ENCODE measurements at places on chromosomes 1 and 21. TPM values are rescaled to one million over a fixed set of nuclear protein-coding genes. Genes with fewer than 3 reads are reported as not detected.
A peak's percentile ranks its signal among the peaks of the same experiment; 100 is the strongest.

Gene COL8A2
- total RNA-seq, result 0.67 TPM

Gene SEC16B
- total RNA-seq, result 1.8 TPM

Gene SDC3
- total RNA-seq, result 19.6 TPM

Gene CRYBG2
- not detected for total RNA-seq

Gene DISP1
- 6.4 TPM for total RNA-seq

DNA sequence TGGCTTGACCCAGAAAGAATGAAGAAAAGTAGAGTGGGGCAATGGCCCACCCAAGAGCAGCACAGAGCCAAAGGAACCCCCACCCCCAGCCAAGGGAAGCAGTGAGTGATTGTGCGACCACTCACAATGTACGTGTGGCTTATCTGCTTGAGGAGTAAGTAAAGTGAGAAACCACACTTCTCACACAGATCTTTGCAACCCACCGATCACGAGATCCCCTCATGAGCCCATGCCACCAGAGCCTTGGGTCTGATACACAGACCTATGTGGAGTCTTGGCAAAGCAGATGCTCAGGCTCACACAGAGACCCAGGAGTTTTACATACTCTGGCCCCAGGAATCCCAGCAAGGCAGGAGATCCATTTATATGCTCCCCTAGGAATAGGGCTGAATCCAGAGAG lies 14.0 kb upstream of the SLC9C2 start:
- DNase-seq, result no peak

GRCh38 chr1:62144238-62144831 lies 50.3 kb upstream of the L1TD1 start:
- DNase-seq, result no peak

- no peak for DNase-seq
These were observed 258.7 kb upstream of the AJAP1 start for GRCh38 chr1:4395676-4396075.

DNA sequence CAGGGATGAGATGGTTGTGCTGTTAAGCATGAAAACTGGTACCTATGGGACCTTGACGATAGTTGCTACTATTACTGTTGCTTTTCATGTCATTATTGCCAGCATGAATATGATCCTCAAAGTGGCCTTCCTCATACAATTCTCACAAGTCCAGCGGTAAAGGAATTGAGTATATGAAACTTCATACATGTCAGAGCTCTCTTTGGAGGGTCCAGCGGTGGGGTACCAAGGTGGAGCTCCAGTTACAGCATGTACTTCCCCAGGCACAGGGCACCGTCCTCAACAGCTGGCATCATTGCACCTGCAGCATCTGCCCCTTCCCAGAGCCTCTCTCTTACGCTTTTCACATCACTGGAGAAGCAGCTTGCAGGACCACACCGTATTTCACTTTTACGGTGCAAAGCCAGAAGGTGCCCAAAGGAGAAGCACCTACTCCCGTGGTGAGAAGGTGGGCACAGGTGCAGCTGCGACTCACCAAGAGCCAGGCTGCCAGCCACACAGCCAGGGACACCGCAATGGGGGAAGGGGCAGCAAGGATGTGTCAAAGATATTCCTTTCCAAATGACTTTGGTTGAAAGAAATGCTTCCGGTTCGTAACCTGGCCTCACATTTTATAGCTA lies 166.4 kb upstream of the IRF2BP2 start:
- DNase-seq, result no peak

DNA sequence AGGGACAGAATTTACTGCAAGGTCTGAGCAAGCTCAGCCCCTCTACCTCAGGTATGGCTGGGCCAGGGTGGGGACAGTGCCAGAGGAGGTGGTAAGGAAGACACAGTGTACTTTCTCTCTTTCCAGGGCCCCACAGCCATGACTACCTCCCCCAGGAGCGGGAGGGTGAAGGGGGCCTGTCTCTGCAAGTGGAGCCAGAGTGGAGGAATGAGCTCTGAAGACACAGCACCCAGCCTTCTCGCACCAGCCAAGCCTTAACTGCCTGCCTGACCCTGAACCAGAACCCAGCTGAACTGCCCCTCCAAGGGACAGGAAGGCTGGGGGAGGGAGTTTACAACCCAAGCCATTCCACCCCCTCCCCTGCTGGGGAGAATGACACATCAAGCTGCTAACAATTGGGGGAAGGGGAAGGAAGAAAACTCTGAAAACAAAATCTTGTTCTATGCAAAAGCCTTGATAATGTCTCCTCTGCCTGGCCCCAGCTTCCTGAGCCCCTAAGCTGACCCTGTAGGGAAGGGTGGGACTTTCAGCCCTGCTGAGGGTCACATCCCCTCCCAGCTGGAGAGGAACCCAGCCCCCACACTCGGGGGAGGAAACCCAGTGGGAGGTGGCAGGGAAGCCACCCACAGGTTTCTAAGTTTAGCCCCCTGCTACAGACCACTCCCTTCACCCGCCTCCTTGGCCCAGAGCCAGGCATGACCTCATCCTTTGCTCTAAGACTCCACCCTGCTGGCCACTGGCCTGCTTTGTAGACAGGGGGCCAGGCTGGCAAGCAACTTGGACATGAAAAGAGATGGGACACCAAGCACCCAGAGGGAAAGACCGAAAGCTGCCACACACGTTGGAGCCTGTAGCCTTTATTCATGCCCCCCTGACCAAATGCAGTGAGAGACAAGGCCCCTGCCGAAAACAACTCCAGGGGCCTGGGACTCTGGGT lies 6.4 kb downstream of the RHOC start:
- peak; percentile 99 for DNase-seq

GRCh38 chr1:212727386-212728181 lies 27.9 kb upstream of the BATF3 start:
- DNase-seq, result no peak

- no peak for DNase-seq
These were observed 524 bp downstream of the COPA start for GRCh38 chr1:160342526-160342925.

GRCh38 chr1:153783233-153784190 lies 8.3 kb downstream of the SLC27A3 start:
- DNase-seq, result peak; percentile 96

GRCh38 chr1:42259059-42259738 lies 75.8 kb downstream of the FOXJ3 start:
- DNase-seq, result no peak

GRCh38 chr1:155012026-155012546 lies 9.5 kb downstream of the ZBTB7B start:
- DNase-seq, result peak; percentile 77

DNA sequence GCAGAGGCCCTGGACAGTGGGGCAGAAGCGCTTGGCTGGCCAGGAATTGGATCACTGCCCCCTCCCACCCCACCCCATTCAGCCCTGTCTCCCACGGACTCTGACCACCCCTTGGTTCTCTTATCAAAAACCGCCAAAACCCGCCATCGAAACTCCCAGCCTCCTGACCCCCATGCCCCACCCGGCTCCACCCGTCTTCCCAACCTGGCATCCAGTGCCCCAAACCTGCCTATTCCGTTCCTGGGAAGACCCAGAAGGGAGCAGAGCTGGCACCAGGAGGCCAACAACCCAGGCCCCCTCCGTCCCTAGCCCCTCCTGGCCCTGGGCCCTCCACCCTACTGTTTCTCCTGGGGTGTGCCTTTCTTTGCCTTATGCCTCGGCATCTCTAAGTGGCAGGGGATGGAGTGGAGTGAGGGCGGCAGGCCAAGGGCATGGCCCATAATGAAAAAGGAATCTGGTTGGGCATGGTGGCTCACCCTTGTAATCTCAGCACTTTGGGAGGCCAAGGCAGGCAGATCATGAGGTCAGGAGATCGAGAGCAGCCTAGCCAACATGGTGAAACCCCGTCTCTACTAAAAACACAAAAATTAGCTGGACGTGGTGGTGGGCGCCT lies 16.5 kb upstream of the EPHA2 start:
- no peak for DNase-seq

Data from left ventricle myocardium superior (tissue), 1 donor.